Stimulated activated CD4-positive, alpha-beta T cell treated with anti-CD3 and anti-CD28 coated beads, Interleukin-1b, Interleukin-23, amount 100 ng/mL, for 1 hour (primary cell): ENCODE measurements at places on chromosomes 6 and 20.

- DNase-seq: no peak
These were observed 584 bp downstream of the PTK7 start for GRCh38 chr6:43076464-43077332.

GRCh38 chr6:105270511-105270910, 90.7 kb upstream of the POPDC3 start:
- DNase-seq: no peak

GRCh38 chr6:1436334-1437306, 47.2 kb downstream of the FOXF2 start:
- no peak for DNase-seq

DNA sequence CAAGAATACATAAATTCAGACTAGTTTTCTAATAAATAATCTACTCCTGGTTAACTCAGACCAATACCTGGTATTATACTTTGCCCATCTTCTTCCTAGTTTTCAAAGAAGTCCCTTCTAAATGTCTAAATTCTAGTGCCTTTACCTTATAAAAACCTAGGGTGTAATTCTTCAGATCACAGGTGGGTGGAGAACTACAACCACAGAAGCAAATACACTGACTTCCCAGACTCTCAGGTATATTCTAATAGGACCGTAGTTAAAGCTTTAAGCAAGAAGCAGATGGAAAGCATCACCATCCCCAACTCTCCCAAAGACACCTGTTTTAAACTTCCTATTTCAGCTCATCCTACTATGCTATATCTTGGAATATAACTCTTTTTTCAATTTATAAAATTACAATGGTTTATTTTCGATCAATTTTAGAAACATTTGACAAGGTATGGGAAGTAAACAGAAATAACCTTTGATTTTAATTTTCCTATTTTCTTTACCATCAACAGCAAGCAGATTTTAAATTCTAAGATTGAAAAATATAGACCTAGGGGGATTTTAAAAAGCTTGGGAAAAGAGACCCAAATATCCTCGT, 15.8 kb downstream of the MAN1A1 start:
- no peak for DNase-seq

GRCh38 chr6:14123386-14124111, 6.0 kb downstream of the CD83 start:
- no peak for DNase-seq

GRCh38 chr6:2900221-2900807, 2.8 kb downstream of the SERPINB9 start:
- no peak for DNase-seq

DNA sequence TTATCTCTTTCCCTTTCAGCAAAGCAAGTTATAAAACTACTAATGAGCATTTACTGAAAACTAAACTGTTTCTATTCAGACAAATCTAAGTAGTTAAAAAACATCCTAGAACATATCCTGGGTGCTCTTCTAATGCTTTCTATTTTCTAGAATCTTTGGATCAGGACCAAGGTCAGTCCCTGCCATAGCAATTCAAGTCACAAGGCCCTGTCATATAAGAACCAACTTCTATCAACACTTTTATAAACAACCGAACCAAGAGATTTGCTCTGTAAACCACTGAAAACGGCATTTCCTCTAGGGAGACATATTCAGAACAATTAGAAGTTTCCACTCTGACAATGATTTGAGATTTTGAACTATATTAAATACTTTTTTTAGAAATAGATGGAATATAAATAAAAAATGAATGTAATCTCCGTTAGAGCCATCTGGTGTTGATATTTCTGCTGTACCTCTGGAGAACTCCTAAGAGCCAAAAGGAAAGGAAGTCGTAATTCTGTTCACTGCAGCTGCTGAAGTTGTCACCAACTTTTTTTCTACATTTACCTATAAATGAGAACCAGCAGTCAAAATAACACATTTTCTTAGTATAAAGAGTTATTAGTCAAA, 51.4 kb upstream of the LGSN start:
- no peak for DNase-seq

GRCh38 chr6:56709650-56710049, 67.0 kb upstream of the DST start:
- no peak for DNase-seq

- no peak for DNase-seq
These were observed 24.9 kb upstream of the PI16 start for GRCh38 chr6:36929607-36930006.

- no peak for DNase-seq
These were observed 212.5 kb upstream of the SUPT3H start for GRCh38 chr6:45590226-45590625.

- no peak for DNase-seq
These were observed 3.2 kb downstream of the GPR63 start for GRCh38 chr6:96834070-96834469.

- DNase-seq: no peak
These were observed 118.5 kb downstream of the PCSK2 start for GRCh38 chr20:17345321-17345720.

- DNase-seq: no peak
These were observed 15.1 kb upstream of the LAMP5 start for GRCh38 chr20:9499126-9499899.

DNA sequence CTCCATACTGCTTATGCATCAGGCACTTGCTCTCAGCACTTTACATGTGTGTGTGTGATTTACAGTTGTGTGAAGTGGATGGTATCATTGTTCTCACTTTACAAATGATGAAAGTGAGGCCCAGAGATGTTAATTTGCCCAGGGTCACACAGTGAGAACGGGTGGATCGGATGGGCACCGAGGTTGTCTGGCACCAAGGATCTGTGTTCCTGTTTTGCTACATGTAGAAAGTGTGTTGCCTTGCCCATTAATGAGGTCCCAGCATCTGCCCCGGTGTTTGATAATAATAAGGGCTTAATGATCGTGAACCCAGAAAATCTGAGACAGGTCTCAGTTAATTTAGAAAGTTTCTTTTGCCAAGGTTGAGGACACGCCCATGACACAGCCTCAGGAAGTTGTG, 216.1 kb upstream of the QKI start:
- DNase-seq: no peak

GRCh38 chr20:49624317-49624716, 56.4 kb upstream of the PTGIS start:
- DNase-seq: no peak

DNA sequence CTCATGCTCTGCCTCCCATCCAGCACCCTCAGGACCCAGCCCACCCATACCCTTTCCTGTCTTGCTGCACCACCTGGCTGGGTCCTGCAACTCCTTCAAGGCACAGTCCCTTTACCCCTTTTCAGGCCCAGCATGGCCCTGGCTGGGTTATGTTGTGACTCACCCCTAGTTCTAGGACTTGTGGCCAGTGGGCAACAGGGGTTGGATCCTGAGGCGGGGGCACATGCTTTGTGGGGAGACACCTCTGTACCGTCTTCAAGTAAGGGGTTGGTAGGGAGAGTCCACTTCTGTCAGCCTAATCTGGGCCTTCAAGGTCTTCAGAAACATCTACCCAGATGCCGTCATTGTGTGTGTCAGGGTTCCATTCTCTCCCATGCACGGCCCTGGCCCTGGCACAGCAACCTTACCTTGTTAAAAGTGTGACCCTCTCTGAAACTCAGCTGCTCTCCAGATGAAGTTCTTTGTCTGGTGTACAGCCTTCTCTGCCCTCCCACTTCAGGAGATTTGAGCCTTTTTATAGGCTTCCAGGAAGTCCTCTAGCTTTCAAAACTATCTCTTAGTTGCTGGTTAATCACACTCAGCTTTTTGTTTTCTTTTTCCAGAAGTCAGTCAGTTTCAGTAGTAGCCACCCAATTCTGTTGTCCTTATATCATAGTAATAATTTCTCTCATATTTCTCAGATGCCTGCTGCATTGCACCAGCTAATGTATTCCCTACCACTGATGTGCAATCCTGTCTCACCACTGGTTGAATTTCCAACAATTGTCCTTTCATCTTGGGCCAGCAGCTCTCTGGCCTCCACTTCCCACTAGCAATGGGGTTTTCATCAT, 107.3 kb downstream of the NRN1 start:
- no peak for DNase-seq

DNA sequence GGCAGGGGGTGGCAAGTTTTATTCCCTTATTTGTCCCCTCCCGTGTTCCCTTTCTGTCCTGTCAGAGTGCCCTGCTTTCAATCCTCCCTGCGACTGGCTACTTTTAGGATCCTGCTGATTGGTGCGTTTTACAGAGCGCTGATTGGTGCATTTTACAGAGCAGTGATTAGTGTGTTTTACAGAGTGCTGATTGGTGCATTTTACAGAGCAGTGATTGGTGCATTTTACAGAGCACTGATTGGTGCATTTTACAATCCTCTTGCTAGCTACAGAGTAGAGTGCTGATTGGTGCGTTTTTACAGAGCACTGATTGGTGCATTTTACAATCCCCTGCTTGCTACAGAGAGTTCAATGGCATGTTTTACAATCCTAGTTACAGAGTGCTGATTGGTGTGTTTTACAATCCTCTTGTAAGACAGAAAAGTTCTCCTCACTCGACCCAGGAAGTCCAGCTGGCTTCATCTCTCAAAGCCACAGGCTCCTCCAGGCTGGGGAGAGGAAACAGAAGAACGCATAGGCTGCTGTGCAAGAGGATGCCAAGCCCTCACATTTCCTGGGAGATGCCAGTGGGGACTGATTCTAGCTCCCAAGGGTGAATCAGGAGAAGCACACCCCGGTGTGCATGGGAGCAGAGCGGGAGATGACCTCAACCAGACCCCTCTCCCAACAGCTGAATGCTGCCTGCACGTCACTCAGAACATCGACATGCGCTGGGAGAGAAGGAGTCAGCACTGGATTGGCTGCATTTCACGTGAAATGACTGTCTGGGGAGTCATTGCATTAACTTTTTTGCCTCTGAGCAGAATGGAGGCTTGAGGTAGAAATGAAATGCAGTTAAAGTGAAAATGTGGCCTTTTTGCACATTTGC, 48.3 kb upstream of the SLC22A23 start:
- DNase-seq: no peak

DNA sequence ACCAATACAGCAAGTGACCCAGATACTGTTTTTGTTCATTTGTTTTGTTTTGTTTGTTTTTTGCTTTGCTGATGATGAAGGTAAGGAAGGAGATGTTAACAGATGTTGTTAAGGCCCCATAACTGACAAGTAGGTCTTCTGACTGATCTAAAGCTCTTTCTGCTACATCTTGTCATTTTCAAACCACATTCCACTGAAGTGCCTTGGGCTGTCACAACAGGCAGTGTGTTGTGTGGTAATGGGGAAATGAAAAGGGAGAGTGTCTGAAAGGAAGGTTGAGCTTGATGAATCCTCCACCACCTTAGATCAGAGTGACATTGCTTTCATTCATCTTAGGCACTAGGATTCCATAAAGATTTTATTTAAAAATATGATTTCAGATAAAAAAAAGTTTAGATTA, 479.4 kb upstream of the SYNCRIP start:
- DNase-seq: no peak

- no peak for DNase-seq
These were observed 24.0 kb downstream of the TNFAIP3 start for GRCh38 chr6:137890983-137891537.

GRCh38 chr6:128597956-128598355, 77.6 kb upstream of the PTPRK start:
- no peak for DNase-seq

DNA sequence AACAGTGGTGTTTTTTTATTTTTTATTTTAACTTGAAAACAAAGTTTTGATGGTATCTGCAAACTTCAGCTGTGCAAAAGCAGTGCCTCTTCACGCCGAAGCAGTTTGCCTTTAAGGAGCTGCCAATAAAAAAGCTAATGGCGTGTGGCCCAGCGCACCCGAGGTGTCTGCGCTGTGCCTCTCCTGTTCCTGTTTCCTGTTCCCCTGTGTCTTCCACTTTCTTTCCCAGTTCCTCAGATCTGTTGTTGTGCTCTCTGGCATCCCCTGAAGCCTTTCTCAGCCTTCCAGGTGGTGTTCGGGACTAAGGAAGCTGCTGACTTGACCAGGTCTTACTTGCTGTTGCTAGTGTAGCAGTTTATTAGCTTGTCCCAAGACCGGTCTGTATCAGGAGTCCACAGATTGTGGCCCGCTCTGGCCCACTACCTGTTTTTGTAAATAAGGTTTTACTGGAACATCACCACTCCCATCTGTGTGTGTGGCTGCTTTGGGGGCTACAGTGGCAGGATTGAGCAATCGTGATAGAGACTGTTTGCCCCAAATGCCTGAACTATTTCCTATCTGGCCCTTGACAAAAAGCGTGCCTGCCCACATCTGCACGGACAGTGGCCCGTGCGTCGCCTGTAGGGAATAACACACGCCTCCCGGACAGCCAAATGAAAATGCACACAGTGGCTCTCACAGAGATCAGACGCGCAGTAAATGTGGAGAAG, 178.3 kb downstream of the TMEM242 start:
- DNase-seq: no peak

DNA sequence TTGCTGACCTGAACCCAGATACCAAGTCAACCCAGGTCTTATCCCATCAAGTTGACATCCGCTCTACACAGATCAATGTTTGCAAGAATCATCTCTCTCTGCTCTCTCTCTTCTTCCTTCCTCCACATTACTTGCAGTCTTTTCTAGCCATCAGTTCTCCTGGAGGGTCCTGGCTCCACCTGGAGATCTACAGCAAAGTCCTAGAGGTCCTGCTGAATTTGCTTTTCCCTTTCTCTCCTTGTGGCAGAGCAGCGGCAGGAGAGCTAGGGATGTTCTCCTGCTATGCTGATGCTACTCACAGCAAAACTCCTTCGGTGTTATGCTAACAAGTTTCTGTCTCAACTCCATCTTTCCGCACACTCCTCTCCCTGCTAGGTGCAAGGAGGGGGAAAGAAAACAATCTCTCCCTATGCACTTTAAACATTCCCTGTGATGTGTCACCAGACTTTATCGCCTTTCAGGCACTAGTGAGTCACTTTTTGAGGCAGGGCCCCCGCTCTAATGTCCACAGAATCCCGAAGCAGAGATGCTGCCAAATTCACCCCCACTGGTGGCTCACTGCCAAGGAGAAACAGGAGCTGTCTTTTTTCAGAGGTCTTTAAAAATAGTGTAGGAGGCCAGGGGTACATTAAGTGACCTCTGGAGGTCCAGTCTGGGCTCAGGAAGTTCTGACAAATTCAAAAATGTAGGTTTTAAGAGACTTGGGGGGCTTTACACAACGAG, 62.6 kb downstream of the FAM50B start:
- no peak for DNase-seq

GRCh38 chr20:18609741-18610140, 21.9 kb downstream of the DTD1 start:
- no peak for DNase-seq

- DNase-seq: no peak
These were observed 5.9 kb downstream of the TMEM63B start for GRCh38 chr6:44133003-44133931.

- no peak for DNase-seq
These were observed 82.1 kb downstream of the UNC5CL start for GRCh38 chr6:40956936-40957335.

GRCh38 chr20:49915118-49915379, 280 bp downstream of the SPATA2 start:
- DNase-seq: no peak

DNA sequence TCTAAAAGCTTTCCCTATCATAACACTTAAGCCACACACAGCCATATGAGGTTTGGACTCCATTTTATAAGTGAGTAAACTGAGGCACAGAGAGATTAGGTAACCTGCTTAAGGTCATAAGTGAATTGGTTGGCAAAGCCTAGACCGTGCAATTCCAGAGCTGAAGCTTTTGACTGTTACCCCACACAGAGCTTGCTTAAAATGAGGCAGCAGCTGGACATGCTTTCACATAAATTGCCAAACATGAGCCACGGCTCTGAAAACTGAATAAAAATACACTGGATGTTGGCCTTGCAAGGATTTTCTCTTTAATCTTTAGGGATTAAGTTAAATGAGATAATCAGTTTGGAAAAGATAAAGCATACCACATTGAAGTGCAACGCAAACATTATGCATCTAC, 2.5 kb downstream of the RIPOR2 start:
- DNase-seq: no peak
